ENCODE measurements at places on chromosomes 16 and 17. TPM values are rescaled to one million over a fixed set of nuclear protein-coding genes. Genes with fewer than 3 reads are reported as not detected.

The RGS11 gene
- 4.4 TPM for total RNA-seq

The SLC5A10 gene
- total RNA-seq, result 0.19 TPM

The MFAP4 gene
- not detected for total RNA-seq

The ELP5 gene
- 129 TPM for total RNA-seq

The ZNF785 gene
- not detected for total RNA-seq

The OR1G1 gene
- not detected for total RNA-seq

The HIGD1B gene
- total RNA-seq, result not detected

The TNK1 gene
- total RNA-seq, result 1.9 TPM

The AATK gene
- 0.17 TPM for total RNA-seq

The TTC19 gene
- total RNA-seq, result 52.2 TPM

The INCA1 gene
- 1.3 TPM for total RNA-seq

The PITPNC1 gene
- total RNA-seq, result 19.9 TPM

The GUCY2D gene
- not detected for total RNA-seq

The KRTAP3-1 gene
- total RNA-seq, result not detected

The ATP2A3 gene
- 4.9 TPM for total RNA-seq

The DNAI2 gene
- total RNA-seq, result not detected

The WNT9B gene
- total RNA-seq, result not detected

The HSD11B2 gene
- total RNA-seq, result 1.7 TPM

The KRTAP3-2 gene
- not detected for total RNA-seq

The RFFL gene
- 57.6 TPM for total RNA-seq

The ERN2 gene
- 0.20 TPM for total RNA-seq

The TSPAN10 gene
- 4.3 TPM for total RNA-seq

The PPP1R1B gene
- not detected for total RNA-seq

The CRHR1 gene
- total RNA-seq, result 0.75 TPM

The DHRS7C gene
- not detected for total RNA-seq

The ATP1B2 gene
- 0.20 TPM for total RNA-seq

The P2RX5 gene
- 23.8 TPM for total RNA-seq

The TOX3 gene
- 0.23 TPM for total RNA-seq

The AIPL1 gene
- total RNA-seq, result not detected

The SLC6A2 gene
- total RNA-seq, result not detected

The DOC2A gene
- total RNA-seq, result 0.88 TPM

The TLCD2 gene
- total RNA-seq, result 1.9 TPM

The HYDIN gene
- 0.27 TPM for total RNA-seq

Data from A549 treated with ZK216348 at 1 μM for 4 hours (cell line).